ENCODE measurements at places on chromosomes 4 and X. TPM values are rescaled to one million over a fixed set of nuclear protein-coding genes. Genes with fewer than 3 reads are reported as not detected.

ARX gene
- not detected for total RNA-seq

USP17L10 gene
- total RNA-seq: not detected

AMTN gene
- total RNA-seq: not detected

STOX2 gene
- 0.75 TPM for total RNA-seq
